ENCODE measurements at places on chromosomes 13 and 19. TPM values are rescaled to one million over a fixed set of nuclear protein-coding genes. Genes with fewer than 3 reads are reported as not detected.

Gene ZNF471
- 48.5 TPM for total RNA-seq

Gene HIF3A
- 12.2 TPM for total RNA-seq

Gene ZMYM2
- 228 TPM for total RNA-seq

Gene OR7G3
- not detected for total RNA-seq

Gene CCDC194
- not detected for total RNA-seq

Gene NPHS1
- total RNA-seq = not detected

Gene ZNF66
- total RNA-seq = 76.4 TPM

Gene PCDH17
- 58.2 TPM for total RNA-seq

Gene REXO1
- 11.0 TPM for total RNA-seq

Gene PRSS57
- not detected for total RNA-seq

Gene RDH8
- not detected for total RNA-seq

Gene ERICH6B
- total RNA-seq = not detected

Gene IGFL2
- 2.2 TPM for total RNA-seq

Gene NEK5
- total RNA-seq = 1.3 TPM

Gene RASL11A
- total RNA-seq = 0.94 TPM

Gene SULT2B1
- not detected for total RNA-seq

Gene SPRY2
- 40.1 TPM for total RNA-seq

Gene SEMA6B
- 36.9 TPM for total RNA-seq

Gene GYS1
- total RNA-seq = 27.5 TPM

Gene FLT1
- 10.0 TPM for total RNA-seq

Gene ZNF560
- 0.63 TPM for total RNA-seq

Gene PEG3
- total RNA-seq = 63.5 TPM

Gene CD177
- 0.31 TPM for total RNA-seq

Gene RCBTB1
- total RNA-seq = 21.6 TPM

Gene RLN3
- not detected for total RNA-seq

Gene GRIK5
- total RNA-seq = 36.9 TPM

Gene PSG6
- not detected for total RNA-seq

Gene EBI3
- total RNA-seq = not detected

Data from parietal lobe (tissue), 2 donors.